CD4-positive, alpha-beta T cell treated with Interleukin-10 for 1 hour (primary cell): ENCODE measurements at places on chromosomes 13 and 19.
A peak's percentile ranks its signal among the peaks of the same experiment; 100 is the strongest.

GRCh38 chr13:47306991-47307390 lies 410.1 kb upstream of the HTR2A start:
- no peak for DNase-seq

DNA sequence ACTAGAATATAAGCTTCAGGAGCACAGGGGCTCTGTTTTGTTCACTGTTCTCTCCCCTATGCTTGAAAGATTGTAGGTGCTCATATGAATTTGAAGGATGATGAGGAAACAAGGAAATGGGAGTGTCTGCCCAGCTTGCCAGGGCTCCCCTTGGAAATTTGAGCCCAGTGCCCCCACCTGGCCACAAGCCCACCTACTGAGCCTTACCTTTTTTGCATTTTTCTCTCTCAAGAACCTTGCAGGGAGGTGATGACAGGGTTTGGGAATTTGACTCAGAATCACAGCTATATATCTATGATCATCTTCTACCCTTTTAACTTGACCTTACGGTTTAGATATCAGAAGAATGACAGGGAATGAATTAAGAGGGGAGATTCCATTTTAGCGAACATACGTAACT lies 33.8 kb downstream of the SERP2 start:
- DNase-seq = no peak

- DNase-seq = no peak
Measured at GRCh38 chr13:112229992-112230872, 145.9 kb upstream of the SPACA7 start.

GRCh38 chr13:32317716-32318465 lies 2.6 kb downstream of the BRCA2 start:
- no peak for DNase-seq

DNA sequence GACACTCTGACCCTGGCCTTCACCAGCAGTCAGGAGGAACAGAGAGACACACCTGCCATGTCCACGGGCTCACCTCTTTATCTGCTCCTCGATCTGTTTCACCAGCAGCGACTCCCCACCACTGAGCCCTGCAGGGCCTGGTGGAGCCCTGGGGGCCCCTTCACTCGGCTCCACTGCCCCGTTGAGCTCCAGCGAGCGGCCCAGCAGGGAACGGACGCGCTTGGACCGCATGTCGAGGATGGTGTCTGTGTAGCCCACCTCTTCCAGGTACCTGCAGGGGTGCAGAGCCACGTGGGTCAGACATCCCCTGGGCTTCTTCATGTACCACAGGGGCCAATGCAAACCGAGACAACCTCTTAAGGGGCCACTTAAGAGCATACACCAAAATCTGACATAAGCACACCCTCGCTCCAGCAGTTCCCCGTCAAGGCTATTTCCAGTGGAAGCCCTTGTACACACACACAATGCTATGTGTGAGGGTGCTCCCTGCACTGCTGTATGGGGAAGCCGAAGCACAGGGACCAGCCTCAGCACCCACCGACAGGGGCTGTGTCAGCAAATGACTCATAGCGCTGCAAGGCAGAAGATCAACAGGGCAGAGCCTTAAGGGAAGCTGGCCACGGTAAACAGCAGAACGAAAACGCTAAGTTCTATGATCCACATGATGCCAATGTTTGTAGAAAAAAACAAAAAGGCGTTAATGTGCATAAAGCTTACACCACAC lies 12.7 kb upstream of the FKRP start:
- no peak for DNase-seq

- DNase-seq = no peak
Measured at GRCh38 chr19:28010656-28011055, 1202.3 kb downstream of the UQCRFS1 start.

GRCh38 chr13:27194895-27195764 lies 23.5 kb upstream of the USP12 start:
- no peak for DNase-seq

- no peak for DNase-seq
Measured at GRCh38 chr13:48535766-48536165, 2.9 kb upstream of the RCBTB2 start.

DNA sequence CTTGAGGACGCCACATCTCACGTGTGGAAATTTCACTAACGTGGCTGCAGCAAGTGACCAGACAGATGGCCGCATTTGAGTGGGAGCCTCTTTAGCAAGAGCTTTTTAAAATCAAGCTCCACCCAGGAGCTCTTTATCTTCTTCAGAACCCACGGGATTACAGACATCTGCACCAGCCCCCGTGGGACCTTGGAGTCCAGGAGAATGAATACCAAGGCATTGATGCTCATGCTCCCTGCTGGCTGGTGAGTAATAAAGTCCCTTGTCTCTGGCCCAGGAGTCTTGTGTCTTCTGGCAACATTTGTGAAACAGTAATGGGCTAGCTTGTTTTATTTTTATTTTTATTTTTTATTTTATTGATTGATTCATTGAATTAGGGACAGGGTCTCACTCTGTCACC lies 64.4 kb downstream of the TRPM4 start:
- DNase-seq = no peak

DNA sequence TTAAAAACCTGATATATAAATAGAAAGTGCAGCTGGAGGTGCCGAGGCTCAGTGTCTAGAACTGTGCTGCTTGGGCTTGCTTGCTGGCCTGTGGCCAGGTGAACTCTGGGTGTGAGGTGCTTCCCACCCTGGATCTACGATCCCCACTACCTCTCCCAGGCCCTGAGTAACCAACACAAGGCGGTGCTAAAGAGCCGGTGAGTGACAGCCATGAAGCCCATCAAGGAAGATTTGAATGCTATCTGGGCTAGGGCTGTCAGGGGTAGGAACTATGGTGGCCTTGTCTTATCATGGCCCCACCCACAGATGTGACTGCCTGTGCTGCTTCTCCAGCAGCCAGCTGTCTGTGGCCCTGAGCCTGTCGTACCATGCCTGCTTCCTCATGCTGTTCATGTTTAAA lies 25.6 kb upstream of the ZNF91 start:
- no peak for DNase-seq

GRCh38 chr13:80131204-80131603 lies 209.7 kb downstream of the SPRY2 start:
- DNase-seq = no peak

GRCh38 chr19:49997709-49998108 lies 27.5 kb downstream of the VRK3 start:
- DNase-seq = peak; percentile 45

GRCh38 chr19:11273296-11273695 lies 11.0 kb upstream of the DOCK6 start:
- no peak for DNase-seq

- DNase-seq = no peak
Measured at GRCh38 chr19:6249296-6249695, 30.5 kb downstream of the MLLT1 start.

GRCh38 chr13:32503727-32504126 lies 34.9 kb downstream of the N4BP2L2 start:
- no peak for DNase-seq

DNA sequence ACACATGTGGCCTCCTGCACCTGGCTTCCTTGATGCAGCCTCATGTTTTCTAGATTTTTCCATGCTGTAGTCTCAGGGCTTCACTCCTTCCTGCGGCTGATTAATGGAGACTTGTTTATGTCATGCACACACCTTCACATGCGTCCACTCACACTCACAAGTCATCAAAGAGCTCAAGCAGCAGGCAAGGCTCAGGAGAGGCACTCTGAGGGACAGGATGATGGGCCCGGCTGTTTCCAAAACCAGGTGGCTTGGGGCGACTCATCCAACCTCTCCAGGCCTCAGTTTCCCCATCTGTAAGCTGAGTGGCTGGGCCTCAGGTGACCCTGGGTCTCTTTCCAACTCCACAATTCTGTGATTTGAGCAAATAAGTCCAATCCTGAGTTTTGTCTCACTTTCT lies 36.9 kb downstream of the RASA3 start:
- no peak for DNase-seq

- DNase-seq = no peak
Measured at GRCh38 chr13:73532987-73533510, 474.2 kb downstream of the KLF5 start.

DNA sequence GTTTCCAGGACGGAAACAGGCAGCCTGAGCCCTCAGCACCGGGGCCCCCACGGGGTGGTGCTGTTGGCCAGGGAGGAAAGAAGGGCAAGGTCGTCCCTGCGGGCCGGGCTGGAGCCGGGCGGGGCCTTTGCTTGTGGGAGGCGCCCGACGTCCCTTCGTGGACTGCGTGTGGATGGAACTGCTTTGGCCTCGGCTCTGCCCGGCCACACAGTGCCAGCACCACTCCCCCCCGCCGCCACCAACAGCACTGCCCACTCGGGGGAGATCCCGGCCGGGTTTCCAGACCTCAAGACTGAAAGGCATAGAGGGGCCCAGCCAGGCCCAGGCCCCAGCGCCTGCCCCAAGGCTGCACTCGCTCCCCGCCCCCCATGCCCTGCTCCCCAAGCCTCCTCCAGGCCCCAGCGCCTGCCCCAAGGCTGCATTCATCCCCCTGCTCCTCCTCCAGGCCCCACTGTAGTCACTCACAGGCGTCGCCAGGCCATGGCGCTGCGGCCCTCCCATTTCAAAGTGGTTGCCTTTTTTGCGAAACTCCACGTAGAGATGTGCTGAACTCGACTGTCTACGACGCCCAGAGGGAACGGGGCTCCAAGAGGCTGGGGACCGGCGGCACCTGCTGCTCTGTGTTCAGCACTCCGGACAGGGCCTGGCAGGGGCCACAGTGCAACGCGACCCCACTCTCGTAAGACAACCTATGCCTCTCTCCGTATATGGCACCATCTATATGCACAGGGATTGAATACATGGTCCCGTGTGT lies 22.5 kb downstream of the C13orf46 start:
- peak; percentile 48 for DNase-seq

GRCh38 chr19:8569066-8569771 lies 8.0 kb downstream of the MYO1F start:
- DNase-seq = peak; percentile 84

- no peak for DNase-seq
Measured at GRCh38 chr19:16285769-16286498, 38.7 kb upstream of the KLF2 start.

GRCh38 chr13:24557081-24557480 lies 44.5 kb upstream of the PARP4 start:
- no peak for DNase-seq

GRCh38 chr19:17526922-17527321 lies 15.5 kb downstream of the PGLS start:
- DNase-seq = no peak

- no peak for DNase-seq
Measured at GRCh38 chr19:56841193-56841543, 642 bp upstream of the PEG3 start.

GRCh38 chr19:36488118-36488845 lies 1.1 kb downstream of the ZNF566 start:
- DNase-seq = no peak

GRCh38 chr13:114149774-114150740 lies 17.6 kb upstream of the RASA3 start:
- no peak for DNase-seq

- no peak for DNase-seq
Measured at GRCh38 chr13:102028868-102029267, 373.0 kb downstream of the FGF14 start.

GRCh38 chr13:111514610-111515306 lies 194.3 kb downstream of the TEX29 start:
- no peak for DNase-seq

GRCh38 chr19:18100710-18101109 lies 3.1 kb downstream of the MAST3 start:
- no peak for DNase-seq

- DNase-seq = no peak
Measured at GRCh38 chr19:42113641-42114348, 18.5 kb downstream of the POU2F2 start.

DNA sequence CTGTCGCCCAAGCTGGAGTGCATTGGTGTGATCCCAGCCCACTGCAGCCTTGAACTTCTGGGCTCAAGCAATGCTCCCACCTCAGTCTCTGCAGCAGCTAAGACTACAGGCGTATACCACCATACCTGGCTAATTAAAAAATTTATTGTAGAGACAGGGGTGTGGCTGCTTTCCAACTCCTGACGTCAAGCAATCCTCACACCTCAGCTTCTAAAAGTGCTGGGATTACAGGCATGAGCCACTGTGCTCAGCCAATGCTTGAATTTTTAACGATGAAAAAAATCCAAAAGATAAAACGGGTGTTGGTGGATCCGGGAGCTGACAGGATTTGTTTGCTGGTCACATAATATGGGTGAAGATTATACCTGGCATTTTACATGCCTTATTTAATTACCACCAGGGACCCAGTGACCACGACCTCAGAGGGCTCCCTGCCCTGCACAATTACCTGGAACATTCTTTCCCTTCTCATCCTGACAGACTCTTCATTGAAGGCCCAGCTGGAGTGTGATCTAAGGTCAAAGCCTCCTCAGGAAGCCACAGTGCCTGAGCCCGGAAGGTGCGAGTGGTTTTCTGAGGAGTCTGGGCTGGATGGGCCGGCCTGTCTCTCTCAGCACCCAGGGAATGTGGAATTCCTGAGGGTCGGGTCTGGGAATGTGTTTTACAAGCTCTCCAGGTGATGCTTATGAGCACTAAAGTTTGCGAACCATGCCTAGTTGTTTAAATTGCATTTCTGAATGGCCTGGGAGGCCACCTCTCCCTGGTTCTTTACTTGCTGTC lies 193.3 kb downstream of the USP12 start:
- DNase-seq = no peak

DNA sequence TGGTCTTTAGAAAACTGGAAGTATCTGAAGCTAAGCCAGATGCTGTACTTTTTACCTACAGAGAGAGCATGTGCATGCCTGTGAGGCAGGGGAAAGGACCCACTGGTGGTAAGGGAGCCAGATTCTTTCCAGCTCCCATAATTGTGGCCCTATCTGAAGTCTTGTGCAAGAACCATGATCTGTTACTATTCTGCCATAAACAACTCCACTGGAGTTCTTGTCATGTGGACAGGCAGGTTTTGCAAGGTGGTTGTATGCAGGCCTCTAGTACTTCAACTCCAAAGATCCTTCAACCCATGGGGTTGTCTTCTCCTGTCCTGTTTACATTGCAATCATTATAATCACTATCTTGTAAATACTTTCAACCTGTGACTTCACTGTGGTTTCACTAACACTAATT lies 14.1 kb downstream of the PROSER1 start:
- no peak for DNase-seq

DNA sequence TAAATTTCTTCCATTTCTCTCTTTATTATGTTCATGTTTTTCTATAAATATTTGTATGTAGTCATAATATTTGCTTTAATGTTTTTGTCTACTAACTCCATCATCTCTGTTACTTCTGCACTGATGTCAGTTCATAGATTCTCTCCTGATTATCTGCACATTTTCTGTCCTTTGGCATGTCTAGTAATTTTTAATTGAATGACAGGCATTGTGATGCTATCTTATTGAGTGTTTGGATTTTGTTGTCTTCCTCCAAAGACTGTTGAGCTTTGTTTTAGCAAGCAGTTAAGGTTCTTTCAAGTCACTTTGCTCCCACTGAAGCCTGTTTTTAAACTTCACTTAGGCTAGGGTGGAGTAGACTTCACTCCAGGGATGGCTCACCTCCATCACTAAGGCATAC lies 276.8 kb downstream of the DLEU7 start:
- no peak for DNase-seq

- no peak for DNase-seq
Measured at GRCh38 chr19:2714531-2715269, 6.5 kb downstream of the DIRAS1 start.

GRCh38 chr13:90293793-90294361 lies 1053.6 kb upstream of the MIR17HG start:
- DNase-seq = no peak
